ENCODE measurements at places on chromosomes 1 and 21. TPM values are rescaled to one million over a fixed set of nuclear protein-coding genes. Genes with fewer than 3 reads are reported as not detected.

The OR2T2 gene
- not detected for total RNA-seq

The CD46 gene
- 314 TPM for total RNA-seq

The MYOC gene
- total RNA-seq: 1.4 TPM

The CSMD2 gene
- 0.42 TPM for total RNA-seq

The SLC44A5 gene
- 5.9 TPM for total RNA-seq

The PM20D1 gene
- 1.6 TPM for total RNA-seq

The CACNA1S gene
- 1.9 TPM for total RNA-seq

The FABP3 gene
- total RNA-seq: 42.1 TPM

The LRRC39 gene
- total RNA-seq: 13.8 TPM

The NLRP3 gene
- total RNA-seq: 2.4 TPM

The TUFT1 gene
- total RNA-seq: 9.7 TPM

The SNX27 gene
- total RNA-seq: 66.6 TPM

The RIPPLY3 gene
- total RNA-seq: not detected

The S100A3 gene
- total RNA-seq: not detected

The PLPPR4 gene
- 23.8 TPM for total RNA-seq

The GREM2 gene
- total RNA-seq: 4.7 TPM

The LEPROT gene
- total RNA-seq: 85.0 TPM

The C1orf146 gene
- total RNA-seq: not detected

The PERM1 gene
- total RNA-seq: 0.32 TPM

The OLFM3 gene
- total RNA-seq: 2.3 TPM

The ABL2 gene
- 17.4 TPM for total RNA-seq

The EDEM3 gene
- total RNA-seq: 56.3 TPM

The PLA2G2C gene
- not detected for total RNA-seq

The NBPF8 gene
- total RNA-seq: 15.2 TPM

The LCE1C gene
- not detected for total RNA-seq

The AGMAT gene
- 0.48 TPM for total RNA-seq

The IVL gene
- 2.7 TPM for total RNA-seq

The LCK gene
- 0.90 TPM for total RNA-seq

The TMEM52 gene
- total RNA-seq: not detected

The ZMYND12 gene
- total RNA-seq: 3.2 TPM

The CD52 gene
- total RNA-seq: 3.3 TPM

The SH2D5 gene
- total RNA-seq: not detected

The GPR137B gene
- total RNA-seq: 21.1 TPM

The BARHL2 gene
- not detected for total RNA-seq

The SPRR2B gene
- not detected for total RNA-seq

The CD84 gene
- 5.3 TPM for total RNA-seq

The BSND gene
- not detected for total RNA-seq
